Mesendoderm (in vitro differentiated cells): ENCODE measurements at places on chromosomes 7 and 10.
A peak's percentile ranks its signal among the peaks of the same experiment; 100 is the strongest.

- peak; percentile 86 for DNase-seq
Observed at GRCh38 chr10:97543025-97543546, 29.5 kb upstream of the ANKRD2 start.

- no peak for DNase-seq
Observed at GRCh38 chr7:111071556-111071955, 19.4 kb upstream of the LRRN3 start.

DNA sequence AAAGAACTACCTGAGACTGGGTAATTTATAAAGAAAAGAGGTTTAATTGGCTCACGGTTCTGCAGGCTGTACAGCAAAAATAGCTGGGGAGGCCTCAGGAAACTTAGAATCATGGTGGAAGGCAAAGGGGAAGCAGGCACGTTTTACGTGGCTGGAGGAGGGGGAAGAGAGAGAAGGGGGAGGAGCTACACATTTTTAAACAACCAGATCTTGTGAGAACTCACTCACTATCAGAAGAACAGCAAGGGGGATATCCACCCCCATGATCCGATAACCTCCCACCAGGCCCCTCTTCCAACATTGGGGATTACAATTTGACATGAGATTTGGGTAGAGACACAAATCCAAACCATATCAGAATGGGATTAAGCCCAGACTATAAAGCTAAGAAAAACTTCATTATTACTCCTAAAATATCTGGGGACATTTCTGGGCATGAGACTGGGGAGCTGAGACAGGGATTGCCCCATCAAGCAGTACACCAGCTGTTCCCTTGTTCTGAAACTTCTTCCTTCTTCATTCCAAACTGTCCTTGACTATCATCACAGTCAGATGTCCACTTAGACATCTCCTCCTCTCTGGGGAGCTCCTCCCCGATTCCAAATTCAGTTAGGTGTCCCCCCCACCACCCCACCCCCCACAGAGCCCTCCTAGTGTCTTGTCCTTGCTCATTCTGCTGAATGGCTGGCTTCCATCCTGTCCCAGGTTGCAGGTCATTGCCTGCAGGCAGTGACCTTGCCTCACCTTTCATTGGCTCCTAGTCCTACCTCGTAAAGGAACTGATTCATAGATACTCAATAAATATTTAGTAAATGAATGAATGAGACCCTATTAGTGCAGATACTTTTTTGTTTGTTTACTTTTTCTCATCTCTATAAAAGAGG is 132.6 kb downstream of the EVX1 start:
- peak; percentile 76 for DNase-seq

- no peak for DNase-seq
Observed at GRCh38 chr7:39971924-39972323, 21.9 kb downstream of the CDK13 start.

- DNase-seq, result no peak
Observed at GRCh38 chr7:98970016-98970615, 91.8 kb downstream of the TRRAP start.
